ENCODE measurements at places on chromosomes 5 and 9.

- no peak for DNase-seq
Observed at GRCh38 chr5:158928404-158928803, 171.3 kb downstream of the EBF1 start.

- peak; percentile 97 for DNase-seq
Observed at GRCh38 chr9:128249908-128250838, 25.6 kb downstream of the GOLGA2 start.

GRCh38 chr5:181069767-181070491 lies 29.9 kb downstream of the BTNL9 start:
- DNase-seq, result no peak

- DNase-seq, result no peak
Observed at GRCh38 chr5:167814828-167815227, 476.6 kb upstream of the WWC1 start.

DNA sequence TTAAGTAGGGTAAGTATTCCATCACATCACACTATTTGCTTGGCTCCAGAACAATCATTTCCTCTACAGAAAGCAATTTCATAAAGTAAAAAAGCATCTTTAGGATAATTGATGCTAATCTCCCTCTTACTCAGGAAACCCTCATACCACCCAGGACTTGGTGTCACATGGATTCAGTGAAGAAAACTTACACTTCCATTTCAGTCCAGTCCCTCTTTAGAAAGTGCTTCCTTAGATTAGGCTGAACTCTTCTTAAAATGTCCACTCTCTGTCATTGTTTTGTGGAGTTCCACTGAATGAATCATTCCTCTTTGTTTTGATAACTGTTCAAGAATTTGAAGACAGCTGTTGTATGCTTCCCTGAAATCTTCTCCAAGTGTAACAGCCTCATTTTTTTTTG lies 144.0 kb upstream of the ZNF462 start:
- no peak for DNase-seq

GRCh38 chr9:27362447-27363210 lies 65.7 kb upstream of the EQTN start:
- DNase-seq, result no peak

- no peak for DNase-seq
Observed at GRCh38 chr5:165559645-165560044, 2054.2 kb downstream of the MAT2B start.

DNA sequence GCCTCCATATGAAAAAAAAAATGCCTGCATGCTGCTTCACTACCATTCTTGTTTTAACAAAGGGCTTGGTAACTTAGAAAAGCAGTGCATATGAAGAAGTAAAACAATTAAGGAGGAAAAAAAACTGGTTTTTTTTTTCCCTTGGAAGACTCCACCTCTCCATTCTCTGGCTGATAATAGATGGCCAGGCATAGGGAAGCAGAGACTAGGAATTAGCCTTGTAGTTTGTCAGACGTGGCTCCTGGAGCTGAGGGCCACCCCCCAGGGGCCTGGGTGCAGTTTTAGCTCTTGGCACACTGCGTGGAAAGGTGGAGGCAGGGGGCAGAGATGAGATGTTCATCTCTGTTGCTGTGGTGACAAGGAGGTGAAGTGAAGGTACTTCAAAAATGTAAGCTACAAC lies 42.7 kb downstream of the WDR36 start:
- no peak for DNase-seq

DNA sequence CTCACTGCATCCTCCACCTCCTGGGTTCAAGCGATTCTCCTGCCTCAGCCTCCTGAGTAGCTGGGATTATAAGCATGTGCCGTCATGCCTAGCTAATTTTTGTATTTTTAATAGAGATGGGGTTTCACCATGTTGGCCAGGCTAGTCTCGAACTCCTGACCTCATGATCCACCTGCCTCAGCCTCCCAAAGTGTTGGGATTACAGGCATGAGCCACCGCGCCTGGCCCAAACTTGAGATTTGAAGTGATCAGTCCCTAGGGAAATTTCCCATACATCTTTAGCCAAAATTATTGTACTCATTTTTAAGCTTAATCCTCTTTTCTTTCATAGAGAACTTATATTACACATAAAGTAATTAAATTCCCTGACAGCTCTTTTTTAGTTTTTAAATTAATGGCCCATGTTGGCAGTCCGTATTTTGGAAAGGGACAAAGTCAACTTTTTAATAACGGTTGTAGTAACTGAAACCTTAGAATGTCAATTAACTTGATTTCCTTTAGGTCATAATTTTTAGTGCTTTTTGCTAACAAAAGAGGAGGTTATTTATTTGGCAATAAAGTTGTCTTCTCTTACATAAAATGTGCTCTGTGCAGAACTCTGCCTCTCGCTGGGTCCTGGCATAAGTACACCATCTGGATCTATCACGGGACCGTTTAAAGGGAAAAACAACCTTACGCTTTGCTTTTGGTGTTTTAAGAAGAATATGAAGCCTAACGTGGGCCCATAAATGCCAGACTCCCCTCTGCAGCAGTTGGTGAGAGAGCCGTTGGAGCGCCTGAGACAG lies 142.3 kb upstream of the OTULINL start:
- no peak for DNase-seq

DNA sequence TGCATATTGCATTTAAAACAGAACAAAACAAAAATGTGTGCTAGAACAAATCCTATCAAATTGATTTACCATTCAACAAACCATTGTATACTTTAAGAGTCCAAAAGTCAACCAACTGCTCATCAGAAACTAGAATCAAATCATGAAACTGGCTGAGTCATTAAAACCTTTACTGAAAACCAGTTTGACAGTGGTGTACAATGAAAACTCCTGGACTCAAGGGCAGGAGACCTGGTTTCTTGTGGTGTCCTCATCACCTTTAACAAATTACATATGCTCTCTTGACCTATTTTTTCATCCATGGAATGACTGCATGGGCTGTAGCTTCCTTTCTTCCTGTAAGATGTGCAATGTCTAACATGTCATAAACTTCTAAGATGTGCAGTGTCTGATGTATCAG lies 315.3 kb upstream of the SLC30A5 start:
- DNase-seq, result no peak

DNA sequence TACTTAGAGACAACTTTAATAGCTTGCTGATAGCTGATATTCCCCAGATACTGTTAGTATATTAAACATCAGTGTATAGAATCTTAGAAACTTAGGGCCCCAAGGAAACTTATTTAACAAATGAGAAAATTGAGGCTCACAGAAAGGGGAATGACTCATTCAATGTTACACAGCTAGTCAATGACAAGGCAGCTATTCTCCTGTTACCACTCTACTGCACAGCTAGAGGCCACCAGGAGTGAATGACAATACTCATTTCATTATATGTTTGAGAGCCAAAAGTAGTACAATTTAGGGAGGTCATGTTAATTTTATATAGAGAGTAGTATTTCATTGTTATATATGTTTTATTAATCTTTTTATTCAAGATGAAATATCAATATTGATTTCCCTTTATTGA lies 33.2 kb upstream of the PCDHB1 start:
- no peak for DNase-seq

DNA sequence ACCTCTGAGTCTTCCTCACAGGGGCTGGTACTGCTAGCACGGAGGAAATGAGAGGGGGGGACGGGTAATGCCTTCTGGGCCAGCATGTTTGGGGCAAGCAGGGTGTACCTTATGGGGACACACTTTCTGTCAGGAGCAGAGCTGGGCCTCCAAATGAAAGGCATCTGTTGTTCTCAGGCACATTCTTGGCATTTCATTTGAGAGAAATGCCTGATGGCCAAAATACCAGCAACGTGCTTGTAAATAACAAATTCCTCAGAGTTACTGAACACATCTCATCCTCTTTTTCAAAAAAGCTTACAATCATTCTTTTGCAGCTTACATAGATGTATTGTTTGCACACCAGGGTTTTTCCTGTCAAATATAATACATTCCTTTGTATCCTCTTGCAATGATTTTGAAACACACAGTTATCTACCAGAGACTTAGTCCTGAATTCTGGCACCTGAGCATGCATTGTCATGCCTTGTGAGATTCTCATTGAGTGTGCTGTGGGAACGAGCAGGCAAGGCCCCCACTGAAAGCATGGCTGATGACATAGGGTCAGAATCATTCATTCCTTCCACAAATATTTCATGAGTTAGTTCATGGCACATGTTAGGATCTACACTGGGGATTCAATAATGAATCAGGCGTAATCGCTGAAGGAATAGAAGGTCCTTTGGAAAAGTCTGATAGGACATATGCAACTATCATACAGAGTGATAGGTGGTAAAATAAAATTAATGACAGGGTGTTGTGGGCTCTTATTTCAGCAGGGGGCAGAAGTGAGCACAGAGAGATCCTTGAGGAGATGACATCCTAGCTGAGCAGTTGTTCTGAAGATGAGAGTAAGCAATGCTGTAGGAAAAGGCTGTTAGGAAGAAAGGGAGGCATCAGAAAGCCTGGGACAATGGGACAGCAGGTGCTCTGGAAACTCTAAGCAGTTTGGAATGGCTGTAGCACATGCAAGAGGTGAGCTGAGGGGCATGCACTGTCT lies 260.9 kb upstream of the TUT7 start:
- DNase-seq, result no peak

DNA sequence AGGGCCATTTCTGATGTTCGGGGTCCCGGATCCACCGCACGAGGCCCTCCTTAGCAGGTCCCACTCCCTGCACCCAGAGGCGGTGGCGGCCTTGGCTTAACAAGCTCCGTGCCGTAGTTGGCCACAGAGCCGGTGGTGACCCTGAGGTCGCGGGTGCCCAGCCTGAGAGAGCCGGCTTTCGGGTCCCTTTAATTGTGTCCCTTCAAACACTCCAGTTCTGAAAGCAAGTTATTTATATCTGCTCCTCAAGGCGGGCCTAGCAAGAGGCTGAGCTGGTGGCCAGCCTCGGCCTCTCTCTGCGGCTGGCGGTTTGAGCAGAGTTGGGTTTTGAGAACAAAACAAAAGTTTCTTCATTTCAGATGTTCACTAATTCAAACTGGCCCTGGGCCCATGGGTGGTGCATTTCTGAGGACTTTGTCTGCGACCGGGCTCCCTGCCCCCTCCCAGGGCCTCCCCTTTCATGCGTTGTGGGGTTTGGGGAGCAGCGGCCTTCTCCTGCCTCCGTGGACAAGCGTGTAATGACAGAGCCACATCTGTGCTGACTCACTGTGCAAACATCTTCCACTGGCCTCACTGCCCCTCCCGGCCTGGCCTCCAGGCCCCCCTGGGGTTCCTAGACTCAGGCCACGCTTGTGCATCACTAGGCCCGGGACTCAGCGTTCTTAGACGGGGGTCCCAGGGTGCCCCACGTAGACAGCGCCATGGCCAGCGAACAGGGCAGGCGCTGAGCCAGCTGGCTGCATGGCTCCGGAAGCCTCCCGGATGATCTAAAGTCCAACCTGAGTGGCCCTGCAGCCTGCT lies 49.4 kb upstream of the COL5A1 start:
- no peak for DNase-seq

- no peak for DNase-seq
Observed at GRCh38 chr9:137320555-137321384, 18.7 kb upstream of the NRARP start.

- DNase-seq, result no peak
Observed at GRCh38 chr9:69145144-69145715, 28.8 kb upstream of the TJP2 start.

GRCh38 chr9:134390947-134391318 lies 64.7 kb downstream of the RXRA start:
- DNase-seq, result no peak

DNA sequence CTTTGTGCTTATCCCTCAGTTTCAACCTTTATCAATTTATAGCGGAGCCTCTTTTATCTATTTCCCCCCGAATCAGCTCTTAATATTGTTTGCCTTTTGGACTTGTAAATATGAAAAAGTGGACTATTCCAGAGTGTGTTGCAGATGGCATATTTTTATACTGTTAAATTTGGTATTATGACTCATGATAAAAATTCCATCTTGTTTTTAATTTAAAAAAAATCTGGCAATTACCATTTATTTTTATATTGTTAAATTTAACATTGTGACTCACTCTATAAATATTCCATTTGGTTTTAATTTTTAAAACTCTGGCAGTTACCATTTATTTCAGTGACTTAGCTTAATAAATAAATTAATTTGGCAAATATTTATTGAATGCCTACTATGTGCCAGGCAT lies 37.5 kb downstream of the RBM27 start:
- no peak for DNase-seq

GRCh38 chr5:134784946-134785620 lies 26.5 kb downstream of the DDX46 start:
- DNase-seq, result no peak

- DNase-seq, result no peak
Observed at GRCh38 chr5:9467199-9468059, 78.4 kb downstream of the SEMA5A start.

DNA sequence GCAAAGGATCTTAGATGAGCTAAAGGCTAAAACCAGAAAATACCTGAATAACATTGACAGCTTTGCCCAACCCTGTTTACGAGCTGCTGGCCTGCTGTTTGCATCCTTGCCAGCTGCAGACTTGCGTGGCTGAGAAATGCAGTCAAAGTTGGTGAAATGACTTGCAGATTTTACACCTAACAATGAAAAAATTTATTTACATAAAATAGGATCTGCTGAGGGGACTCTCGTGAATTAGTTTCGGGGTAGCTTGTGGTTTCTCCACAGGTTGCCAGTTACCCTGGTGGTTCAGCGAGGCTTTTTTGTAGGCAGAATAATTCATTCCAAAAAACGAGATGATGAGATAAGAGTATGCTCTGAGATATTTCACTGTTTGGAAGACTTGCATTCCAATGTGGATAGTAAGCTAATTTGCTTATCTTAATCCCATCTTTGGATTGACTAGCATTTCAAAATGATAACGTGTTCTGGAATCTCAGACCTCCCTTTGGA lies 65.7 kb upstream of the FANCC start:
- no peak for DNase-seq

DNA sequence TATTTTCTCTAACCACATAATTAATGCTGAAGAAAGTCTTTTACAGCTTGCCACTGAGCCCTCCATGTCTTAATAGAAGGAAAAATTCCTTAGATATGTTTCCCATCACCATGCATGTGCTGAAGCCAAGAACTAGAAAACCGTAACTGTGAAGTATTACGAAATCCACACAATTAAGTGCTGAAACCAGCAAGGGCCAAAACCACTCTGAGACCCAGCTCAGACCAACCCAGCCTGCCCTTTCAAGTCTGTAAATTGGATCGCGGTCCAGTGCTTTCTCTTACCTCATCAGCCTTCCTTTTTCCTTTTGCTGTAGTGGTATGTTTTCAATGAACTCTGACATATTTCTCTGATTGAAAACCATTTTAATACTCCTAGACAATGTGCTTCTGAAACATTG lies 26.3 kb downstream of the SEMA5A start:
- no peak for DNase-seq
